ENCODE measurements at places on chromosomes 7 and 10.
A peak's percentile ranks its signal among the peaks of the same experiment; 100 is the strongest.

- no peak for DNase-seq
These were observed 38.6 kb downstream of the ITGA8 start for GRCh38 chr10:15681076-15681475.

- no peak for DNase-seq
These were observed 96.3 kb upstream of the DDC start for GRCh38 chr7:50661345-50662040.

GRCh38 chr10:131202990-131203389 is 108.5 kb downstream of the TCERG1L start:
- no peak for DNase-seq

- no peak for DNase-seq
These were observed 50.8 kb downstream of the ZRANB1 start for GRCh38 chr10:124992462-124993344.

GRCh38 chr7:44581879-44582603 is at the start of gene TMED4:
TSS of gene TMED4 (minus strand) at chr7:44582231. CDS start at chr7:44582206, 25 bp downstream.
- peak; percentile 100 for DNase-seq

- DNase-seq = no peak
These were observed at the start of gene TRIM24 for GRCh38 chr7:138460176-138460648. TSS of gene TRIM24 (plus strand) at chr7:138460259. CDS start at chr7:138460549, 290 bp downstream.

- no peak for DNase-seq
These were observed 5.2 kb downstream of the PHYHIPL start for GRCh38 chr10:59181668-59182067.

GRCh38 chr7:155408651-155409586 is 49.0 kb upstream of the EN2 start:
- DNase-seq = no peak

DNA sequence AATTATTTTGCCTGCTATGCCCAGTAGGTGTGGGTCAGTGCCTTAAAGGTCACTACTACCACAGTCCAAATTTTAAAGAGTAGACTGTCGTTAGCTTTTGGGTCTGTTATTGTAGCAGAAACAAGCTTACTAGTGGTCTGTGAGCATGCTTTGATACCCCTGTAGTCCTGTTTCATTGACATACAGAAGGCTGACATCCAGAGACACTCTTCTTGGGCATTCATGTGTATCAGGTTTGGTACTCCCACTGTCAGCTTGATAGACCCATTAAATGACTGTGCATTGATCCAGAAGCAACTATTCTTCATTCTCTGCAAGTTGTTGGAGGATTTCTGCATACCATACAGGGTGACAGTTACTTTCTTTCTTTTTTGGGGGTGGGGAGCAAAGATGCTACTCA is 884.4 kb upstream of the CELF2 start:
- no peak for DNase-seq

DNA sequence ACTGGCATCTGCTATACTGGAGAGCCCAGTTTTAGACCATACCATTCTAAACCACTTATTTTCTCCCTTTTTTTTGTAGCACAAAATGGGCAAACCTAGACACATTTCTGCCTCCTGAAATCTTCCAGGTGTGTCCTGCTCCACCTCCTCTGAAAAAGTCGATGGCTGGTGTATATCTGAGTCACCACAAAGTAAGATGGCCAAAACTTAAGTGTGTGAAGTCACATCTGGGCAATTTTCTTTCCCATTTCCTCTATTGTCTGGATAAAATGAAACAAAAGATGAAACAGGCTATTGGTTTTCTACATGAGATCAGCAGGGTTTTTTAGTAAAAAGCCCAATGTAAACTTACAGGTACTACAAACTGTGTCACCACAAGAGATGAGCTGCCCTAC is 65.5 kb downstream of the OSBPL3 start:
- DNase-seq = no peak

- no peak for DNase-seq
These were observed 110.9 kb upstream of the NANOS1 start for GRCh38 chr10:118918587-118918986.

DNA sequence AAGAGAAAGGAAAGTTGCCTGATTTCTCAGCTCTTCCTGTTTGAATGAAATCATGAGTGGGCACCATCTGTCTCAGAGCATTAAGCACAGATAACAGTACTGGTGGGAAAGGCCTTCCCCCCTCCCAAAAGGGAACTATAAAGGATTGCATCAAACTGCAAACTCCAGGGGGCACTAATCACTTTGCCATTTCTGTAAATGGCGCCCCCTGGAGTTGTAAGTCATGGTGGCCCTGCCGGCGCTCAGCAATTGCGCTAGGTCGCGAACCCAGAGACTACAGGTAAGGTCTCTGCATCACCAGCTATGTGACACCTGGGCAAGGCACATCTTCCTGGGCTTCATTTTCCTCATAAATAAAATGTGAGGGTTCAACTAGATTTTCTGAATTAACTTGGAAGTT is 11.1 kb downstream of the LRRC4 start:
- peak; percentile 29 for DNase-seq

- no peak for DNase-seq
These were observed 12.0 kb upstream of the AKR1B1 start for GRCh38 chr7:134470864-134471263.

GRCh38 chr10:110398419-110399105 is 93.8 kb upstream of the SMNDC1 start:
- DNase-seq = no peak

DNA sequence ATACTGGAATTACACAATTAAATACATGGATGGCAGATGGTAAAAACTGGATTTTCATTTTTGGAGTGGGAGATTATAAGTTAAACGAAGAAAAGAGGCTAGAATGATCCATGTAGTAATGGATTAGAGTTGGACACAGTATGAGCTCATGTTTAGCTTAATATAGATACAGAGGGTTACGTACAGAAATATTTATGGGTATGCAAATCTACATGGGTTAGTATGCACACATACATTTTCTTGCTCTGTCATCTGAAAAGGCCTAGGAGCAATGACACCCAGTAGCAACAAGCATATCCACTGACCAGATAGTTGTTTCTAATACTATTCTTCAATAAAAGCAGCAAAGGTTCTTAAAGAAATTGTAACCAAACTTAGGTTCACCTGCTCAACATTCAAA is 366.4 kb downstream of the SEMA3D start:
- DNase-seq = no peak

DNA sequence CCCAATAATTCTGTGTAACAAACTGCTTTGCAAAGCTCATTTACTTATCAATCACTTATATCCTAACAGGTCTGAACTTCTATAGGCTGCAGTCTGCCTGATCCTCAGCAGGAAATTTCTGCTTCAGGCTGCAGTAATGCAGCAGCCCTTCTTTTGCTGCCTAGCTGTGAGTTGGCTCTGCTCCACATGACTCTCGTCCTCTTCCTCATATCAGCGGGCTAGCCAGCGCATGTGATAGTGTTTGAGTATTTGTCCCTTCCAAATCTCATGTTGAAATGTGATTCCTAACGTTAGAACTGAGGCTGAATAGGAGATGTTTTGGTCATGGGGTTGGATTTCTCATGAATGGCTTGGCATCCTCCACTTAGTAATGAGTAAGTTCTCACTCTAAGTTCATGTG is 387.8 kb downstream of the SEMA3D start:
- DNase-seq = no peak

DNA sequence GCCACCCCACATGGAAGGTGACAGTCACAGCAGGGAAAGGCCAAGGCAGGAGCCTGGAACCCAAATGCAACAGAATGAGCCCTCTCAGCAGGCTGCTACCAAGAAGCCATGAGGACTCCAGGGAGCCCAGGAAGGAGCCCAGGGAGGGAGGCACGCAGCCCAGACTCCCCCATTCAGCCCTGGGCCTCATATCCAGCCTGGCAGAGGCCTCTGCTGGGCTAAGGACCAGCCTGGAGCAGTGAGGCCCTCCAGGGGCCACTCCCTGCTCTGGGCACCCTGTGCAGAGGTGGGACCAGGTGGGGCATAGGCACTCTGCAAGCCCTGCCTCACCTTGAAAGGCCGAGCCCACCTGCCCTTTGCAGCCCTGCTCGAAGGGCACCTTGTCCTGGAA is 25.8 kb upstream of the ZNF488 start:
- DNase-seq = no peak

GRCh38 chr7:45563941-45564461 is 10.2 kb upstream of the ADCY1 start:
- no peak for DNase-seq

DNA sequence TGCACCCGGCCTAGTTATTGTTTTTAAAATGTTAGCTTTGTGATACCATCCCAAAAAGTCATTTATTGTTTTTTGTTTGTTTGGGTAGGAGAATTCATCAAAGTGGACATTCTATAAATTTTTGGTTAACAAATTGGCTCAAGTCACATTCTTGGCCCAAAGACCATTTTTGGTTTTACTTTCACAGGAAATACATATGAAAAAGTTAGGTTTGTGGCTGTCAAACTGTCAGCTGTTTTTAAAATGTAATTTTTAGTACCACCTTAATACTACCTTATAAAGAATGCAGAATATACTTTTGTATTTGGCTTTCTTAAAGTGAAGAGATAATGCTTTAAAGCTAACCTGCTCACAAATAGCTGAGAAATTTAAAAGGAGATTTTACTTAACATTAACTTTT is 25.1 kb downstream of the TMEM168 start:
- no peak for DNase-seq

DNA sequence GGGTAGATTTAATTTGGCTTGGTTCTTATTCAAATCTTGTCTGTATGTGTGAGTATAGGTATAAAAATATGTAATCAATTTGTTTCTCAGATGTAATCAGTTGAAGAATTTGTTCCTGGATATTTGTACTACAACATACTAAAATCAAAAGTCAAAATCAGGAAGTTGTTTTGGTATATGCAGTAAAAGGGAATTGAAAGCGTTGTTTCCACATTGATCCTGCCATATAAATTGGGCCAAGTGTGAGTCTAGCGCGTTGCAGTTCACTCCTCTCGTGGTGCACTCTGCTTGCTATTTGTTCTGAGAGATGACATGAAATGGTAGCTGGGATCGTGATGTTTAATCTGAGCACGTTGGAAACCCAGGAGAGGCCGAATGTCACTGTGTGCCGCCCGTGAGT is 55.9 kb downstream of the SHH start:
- DNase-seq = no peak

DNA sequence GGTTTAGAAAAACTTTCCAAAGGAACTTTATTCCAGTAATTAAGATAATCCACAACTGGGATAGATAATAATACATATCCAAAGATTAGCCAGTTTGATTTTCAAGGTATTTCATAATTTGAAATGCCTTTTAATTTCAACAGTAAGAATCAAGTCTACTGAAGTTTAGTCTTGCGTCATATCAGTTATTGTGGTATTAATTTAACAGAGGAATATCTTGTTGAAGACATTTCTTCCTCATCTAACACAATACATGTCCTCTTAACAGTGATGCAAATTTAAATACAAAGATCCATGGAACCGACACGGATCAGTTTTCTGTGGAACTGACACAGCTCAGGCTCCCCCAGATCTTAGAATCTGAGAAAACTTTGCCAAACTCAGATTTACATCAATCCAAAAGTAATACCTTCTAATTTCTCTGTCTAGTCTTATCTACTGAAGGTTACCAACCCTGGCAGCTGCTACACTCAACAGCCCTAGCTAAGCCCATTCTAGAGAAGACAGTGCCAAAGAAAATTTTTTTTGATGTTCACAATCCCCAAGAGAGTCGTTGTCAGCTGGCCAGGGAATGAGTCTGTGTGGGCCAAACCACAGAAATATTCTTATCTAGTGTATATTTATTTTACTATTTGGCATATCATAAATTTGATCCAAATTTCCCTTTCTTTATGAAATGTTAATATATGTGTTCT is 365.2 kb upstream of the MEOX2 start:
- DNase-seq = no peak

- no peak for DNase-seq
These were observed 218.2 kb upstream of the AOAH start for GRCh38 chr7:36942541-36942940.

DNA sequence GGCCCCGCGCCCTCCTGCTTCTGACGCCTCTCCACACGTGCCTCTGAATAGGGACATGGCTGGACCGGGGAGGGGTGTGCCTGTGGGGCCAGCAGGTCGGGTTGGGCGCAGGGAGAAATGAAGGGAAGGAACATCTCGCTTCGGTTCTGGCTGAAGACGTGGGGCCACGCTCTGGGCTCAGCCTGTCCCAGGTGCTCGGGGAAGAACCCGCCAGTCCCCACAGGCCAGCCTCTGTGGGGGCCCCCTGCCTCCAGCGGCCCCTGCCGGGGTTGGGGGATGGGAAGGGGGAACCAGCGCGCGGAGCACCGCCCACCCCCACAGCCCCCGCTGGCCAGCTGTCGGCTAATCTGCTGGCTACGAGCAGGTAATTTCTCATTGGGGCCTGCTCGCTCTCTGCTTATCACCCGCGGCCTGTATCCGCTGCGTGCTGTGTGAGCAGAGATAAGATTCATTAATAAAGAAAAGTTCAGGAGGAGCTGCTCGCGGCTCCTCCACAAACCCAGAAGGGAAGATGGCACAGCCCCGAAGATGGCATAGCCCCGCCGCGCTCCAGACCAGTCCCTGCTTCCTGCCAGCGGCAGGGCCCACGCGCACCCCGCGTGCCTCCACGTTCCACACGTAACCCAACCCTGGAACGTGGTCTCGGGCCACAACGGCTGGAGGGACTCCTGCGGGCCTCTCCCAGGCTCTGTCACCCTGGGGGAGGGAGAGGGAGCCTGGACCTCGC is 186.2 kb downstream of the ELFN1 start:
- DNase-seq = peak; percentile 2

DNA sequence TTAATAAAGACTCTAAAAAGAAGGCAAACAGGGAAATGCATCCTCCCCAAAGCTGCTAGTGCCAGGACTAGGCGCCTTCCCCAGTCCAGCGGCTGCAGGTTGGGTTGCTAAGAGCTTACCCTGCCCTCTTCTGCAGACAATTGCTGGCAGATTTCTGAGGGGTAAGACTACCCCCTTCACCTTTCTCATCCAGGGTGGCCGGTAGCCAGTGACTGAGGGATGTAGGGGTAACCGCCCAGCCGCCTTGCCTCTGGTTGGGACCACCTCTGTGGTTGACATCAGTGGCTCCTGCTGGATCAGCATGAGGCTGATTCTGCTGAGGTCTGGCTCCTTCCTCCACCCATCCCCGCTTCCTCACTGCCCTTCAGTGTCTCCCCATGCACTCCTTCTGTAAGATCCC is 71.2 kb downstream of the ADCYAP1R1 start:
- no peak for DNase-seq

DNA sequence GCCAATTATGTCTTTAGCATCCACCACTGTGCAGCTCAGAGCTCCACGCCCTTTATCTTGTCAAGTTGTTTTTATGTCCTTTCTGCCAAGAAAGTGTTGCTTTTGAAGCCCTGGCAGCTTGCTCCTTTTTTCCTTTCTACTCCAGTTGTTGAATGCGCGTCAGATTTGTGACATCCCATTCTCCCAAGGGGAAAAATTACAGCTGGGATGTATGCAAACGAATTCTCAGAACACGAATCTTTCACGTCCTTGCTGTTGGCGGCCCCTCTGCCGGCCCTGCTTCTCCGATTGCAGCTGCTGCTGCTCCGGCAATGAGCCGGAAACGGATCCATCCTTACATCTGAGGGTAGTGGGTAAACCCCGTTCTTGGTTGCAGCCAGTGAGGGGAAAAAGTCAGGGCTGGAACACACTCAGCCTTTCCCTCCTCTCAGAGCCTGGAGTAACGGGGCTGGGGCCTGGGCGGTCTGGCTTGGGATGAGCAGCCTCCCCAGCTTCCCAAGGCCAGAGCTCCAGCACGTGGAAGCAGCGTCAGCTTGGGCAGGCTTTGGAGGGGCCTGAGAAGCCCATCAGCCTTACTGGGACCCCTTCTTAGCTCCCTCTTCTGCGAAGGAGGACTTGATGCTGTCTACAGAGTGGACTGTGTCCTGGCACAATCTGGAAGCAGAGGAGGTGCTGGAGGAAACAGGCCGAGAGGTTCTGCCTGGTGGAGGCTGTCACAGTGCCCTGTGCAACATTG is 79.0 kb upstream of the CHST15 start:
- no peak for DNase-seq

GRCh38 chr7:25087855-25088254 is 37.2 kb downstream of the CYCS start:
- no peak for DNase-seq
